ENCODE measurements at places on chromosomes 2 and 18. TPM values are rescaled to one million over a fixed set of nuclear protein-coding genes. Genes with fewer than 3 reads are reported as not detected.

DNA sequence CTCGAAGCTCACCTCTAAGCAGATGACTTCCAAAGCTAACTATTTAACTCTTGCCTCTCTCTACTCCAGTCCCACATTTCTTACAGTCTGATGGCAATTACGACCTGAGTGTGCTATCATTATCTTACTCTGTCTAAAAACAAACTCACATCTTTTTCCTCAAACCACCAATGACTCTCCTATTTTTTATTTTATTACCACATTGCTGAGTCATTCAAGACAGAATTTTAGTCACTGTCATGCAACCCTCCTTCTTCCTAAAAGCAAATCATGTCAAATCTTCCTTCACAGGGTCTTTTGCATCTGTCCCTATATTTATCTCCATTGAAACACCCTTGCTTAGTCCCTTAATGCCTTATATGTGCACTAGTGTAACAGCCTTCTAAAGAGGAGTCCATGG is 34.6 kb upstream of the C2orf15 start:
- no peak for DNase-seq

GRCh38 chr2:190052307-190052706 is 10.2 kb downstream of the MSTN start:
- no peak for DNase-seq

- no peak for DNase-seq
These were observed 163.4 kb downstream of the VWC2L start for GRCh38 chr2:214574084-214574781.

The LRP2 gene
- 0.10 TPM for total RNA-seq
